ENCODE measurements at places on chromosomes 7 and 10.

DNA sequence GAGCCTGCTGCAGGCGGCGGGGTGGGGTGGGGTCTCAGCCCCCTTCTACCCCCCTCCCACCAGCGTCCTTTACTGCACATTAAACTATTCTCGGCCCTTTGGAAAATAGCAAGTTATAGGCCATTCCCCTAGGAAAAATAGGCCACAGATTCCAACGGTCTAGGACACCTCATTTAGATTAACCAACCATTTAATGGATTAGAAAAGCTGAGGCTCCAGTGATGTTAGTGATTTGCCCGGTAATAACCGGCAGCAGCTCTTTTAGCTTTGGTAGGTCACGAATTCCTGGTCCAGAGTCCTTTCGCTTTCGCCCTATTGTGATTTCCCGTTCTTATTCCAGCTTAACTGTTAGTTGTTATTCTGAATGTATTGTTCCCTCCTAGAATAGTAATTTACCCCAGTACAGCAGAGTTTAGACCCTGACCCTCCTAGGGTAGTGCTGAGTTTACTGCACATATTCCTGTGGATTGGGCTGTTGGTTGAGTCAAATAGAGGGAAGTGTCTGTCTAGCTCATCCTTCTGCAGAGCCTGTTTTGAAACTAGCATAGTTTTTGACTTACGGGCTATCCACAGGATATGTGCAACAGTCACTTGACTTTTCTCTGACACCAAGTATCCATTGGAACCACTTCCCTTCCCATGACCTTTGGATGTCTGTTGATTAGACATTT, 754 bp downstream of the GSTO1 start:
- DNase-seq: no peak

DNA sequence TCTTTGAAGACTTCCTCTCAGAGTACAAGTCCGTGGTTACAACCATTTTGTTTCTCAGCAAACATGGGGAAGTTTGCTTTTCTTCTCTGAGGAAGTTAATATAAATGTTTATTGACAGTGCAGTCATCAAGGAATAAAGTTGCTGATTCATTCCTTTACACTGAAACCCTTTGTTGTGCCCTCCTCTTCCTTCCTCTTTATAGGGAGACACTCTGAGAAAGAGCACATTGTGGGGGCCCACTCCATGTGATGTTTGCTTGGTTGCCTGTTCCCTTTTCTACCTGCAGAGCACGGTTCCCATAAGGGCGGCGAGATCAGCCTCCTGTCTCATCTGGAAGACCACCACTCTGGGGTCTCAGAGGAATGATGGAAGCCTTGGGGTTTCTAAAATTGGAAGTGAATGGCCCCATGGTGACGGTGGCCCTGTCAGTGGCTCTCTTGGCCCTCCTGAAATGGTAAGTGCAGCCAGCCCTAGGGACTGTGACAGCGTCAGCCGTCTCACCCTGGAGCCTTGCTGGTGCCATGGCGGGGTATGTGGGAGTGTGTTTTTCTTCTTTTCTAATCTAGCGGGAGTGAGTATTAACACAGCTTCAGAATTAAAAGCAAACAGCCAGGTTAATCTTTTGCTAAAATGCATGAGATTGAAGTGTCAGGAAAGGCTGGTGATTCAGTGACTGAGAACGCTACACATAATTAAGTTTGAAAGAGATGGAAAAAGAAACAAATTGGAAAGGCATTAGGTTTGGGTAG, at the start of gene TBXAS1:
Gene TBXAS1, plus strand, starts transcription at position 240 of the 750 bp plus-strand sequence. Its CDS starts 127 bp downstream, at position 367.
- no peak for DNase-seq

DNA sequence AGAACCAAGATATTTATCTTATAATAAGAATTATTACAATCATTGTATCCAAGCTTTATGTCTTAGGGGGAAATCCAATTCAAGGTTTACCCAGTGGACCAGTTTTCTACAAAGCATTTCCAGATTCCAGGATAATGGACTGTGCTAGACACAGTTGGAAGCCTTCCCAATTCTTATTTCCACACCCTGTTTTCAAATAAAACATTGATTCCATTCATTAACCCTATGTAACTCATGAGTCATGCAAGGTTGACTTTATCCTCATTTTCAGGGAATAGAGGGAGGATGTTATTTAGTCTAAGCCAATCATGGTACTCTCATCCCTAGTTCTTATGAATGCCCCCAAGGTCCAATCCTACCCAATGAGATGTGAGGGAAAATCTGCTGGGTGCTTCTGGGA, 145.7 kb downstream of the RNLS start:
- no peak for DNase-seq

DNA sequence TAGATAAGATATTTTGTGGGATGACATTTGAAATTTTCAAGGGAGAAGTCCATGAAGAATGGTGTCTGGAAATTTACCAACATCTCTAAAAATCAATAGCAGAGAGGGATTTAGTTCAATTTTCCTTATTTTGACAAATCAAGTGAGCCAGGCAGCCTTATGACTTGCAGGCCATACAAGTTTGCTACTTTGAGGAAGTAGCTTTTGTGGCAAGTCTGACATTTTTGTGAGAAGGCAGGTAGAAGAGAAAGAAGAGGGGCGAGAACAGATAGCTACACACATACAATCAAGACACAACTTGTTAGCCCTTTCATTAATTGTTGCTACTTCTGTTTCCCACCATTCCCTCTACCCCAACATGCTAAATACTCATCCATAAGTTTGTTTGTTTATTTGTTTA, 74.5 kb upstream of the OIT3 start:
- no peak for DNase-seq

GRCh38 chr10:71279590-71280170, 39.4 kb upstream of the SLC29A3 start:
- DNase-seq: no peak

- no peak for DNase-seq
These were observed 25.5 kb downstream of the WDR86 start for GRCh38 chr7:151384352-151384697.

GRCh38 chr7:106603346-106603745, 57.6 kb downstream of the CCDC71L start:
- DNase-seq: no peak
